ENCODE measurements at places on chromosomes 6 and 20.

- DNase-seq, result peak; percentile 63
Measured at GRCh38 chr6:158752613-158753012, 66.6 kb downstream of the EZR start.

DNA sequence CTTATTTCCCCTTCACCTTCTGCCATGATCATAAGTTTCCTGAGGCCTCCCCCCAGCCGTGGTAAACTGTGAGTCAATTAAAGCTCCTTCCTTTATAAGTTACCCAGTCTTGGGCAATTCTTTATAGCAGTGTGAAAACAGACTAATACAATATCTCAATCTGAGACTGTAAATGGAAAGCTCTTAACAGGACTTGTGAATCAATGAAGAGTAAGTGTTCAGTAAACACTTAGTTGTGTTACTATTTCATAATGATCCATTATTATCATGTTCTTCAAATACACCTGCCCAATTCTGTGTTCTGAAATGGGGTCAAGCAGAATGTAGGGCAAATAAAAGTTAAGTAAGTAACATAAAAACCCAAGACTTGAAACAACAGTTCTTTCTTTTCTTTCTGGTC is 266.2 kb downstream of the TENT5A start:
- no peak for DNase-seq

GRCh38 chr6:161481786-161482516 is 208.1 kb upstream of the AGPAT4 start:
- peak; percentile 92 for DNase-seq

GRCh38 chr6:98885330-98885729 is 51.0 kb downstream of the POU3F2 start:
- DNase-seq, result no peak

GRCh38 chr6:31865205-31866118 is 2.8 kb upstream of the NEU1 start:
- peak; percentile 28 for DNase-seq

DNA sequence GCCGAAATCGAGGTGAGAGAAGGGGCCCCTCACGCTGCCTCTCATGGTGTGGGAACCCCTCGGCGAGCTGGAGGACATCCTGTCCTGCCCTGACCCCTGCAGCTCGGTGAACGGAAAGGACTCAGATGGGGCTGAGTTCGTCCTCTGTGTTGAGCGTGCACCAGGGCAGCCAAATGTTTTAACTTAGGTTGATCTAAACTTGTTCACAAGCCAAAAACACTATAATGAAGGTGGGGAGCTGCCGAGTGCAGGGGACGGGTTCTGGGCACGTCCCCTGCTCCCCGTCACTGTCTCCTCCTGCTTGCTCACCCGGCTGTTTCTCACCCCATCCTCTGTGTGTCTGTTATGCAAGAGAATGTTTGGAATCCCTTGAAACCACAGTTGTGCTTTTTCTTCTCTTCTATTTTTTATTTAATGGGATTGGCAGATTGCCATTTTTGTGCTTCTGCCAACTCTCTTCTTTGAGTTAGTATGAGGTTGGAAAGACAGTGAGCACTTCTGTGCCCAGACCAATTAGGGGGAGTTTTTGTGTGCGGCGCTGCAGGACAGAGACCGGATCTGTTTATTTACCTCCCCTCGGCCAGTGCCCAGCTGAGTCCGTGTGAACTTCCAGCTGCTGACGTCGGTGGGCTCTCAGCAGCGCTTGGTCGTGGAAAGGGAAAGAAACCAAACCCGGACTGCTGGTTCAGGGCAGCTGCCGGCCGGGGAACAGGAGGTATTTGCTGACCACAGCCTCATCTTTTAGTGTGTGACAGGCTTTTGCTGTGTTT is 158.1 kb downstream of the DTNBP1 start:
- DNase-seq, result peak; percentile 100

- no peak for DNase-seq
Measured at GRCh38 chr6:82397962-82398692, 34.5 kb downstream of the TPBG start.

DNA sequence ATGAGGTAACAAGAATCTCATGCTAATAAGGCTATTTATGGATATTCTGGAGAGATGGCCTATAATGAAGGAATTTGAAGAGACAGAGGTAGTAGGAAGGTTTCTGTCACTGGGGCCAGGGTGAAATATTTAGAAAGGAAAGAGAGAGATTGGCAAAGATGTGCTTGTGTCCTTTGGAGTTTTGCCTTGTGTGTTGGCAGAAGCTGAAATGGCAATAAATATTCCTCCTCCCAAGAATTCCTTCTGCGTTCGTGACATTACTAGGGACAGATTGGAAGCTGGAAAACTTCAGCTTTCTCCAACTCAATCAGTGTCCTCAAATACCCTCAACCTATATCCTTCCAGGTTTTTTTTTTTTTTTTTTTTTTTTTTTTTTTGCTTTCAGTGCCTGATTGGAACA is 6.3 kb downstream of the SAMD5 start:
- no peak for DNase-seq

- no peak for DNase-seq
Measured at GRCh38 chr6:31402324-31403282, 792 bp upstream of the MICA start.

- DNase-seq, result no peak
Measured at GRCh38 chr6:166653639-166653941, 26.5 kb upstream of the RPS6KA2 start.

GRCh38 chr6:9632026-9632425 is 782.8 kb downstream of the TFAP2A start:
- DNase-seq, result no peak

DNA sequence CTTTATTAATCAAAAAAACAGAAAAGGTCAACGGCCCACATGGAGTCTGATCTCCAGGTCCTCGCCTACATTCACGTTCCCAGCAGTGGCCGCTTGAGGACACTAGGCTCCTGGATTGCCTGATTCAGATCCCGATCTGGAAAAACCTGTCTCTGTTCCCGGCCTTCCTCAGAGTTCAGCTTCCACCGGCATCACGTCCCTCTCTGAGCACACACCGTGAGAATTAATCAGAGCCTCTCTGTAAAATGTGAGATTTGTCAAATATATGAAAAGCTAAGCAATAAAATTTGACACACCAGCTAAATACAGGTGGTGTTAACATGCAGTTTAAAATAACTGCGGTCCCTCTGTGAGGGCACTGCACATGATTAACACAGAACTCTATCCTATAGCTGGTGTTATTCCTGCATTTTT is 122.8 kb upstream of the COL21A1 start:
- peak; percentile 85 for DNase-seq

- DNase-seq, result peak; percentile 9
Measured at GRCh38 chr6:44122801-44123200, 4.5 kb downstream of the MRPL14 start.

DNA sequence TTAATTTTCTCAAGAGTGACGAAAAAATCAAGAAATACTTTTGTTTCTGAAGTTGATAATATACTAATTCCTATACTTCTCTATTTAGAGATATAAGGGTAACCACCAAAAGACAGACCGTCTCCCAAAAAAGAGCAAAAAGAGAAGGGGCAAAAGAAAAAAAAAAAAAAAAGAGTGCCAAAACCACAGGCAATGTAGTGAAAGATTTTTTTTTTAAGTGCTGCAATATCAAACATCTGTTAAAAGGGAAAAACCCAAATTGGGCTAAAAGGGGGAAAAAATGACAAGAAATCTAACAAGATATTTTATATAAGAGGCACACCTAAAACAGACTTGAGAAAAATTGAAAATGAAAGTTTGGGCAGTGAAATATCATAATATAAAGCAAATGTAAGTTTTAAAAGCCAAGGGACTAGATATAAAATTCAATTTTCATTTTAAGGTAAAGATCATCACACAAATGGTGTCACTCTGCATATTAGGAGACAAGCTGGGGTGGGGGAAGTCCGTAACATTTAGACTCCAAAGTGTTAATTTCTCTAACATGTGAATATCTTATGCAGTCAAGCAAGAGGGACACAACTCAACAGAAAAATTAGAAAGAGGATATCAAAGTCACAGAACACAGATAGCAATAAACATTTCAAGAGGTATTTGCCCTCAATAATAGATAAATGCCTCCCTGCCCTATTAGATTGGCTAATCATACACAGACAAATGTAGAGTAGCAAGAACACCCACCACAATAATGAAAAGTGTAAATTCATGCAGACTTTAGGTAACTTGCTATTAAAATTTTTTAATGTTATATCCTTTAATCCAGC is 9.1 kb downstream of the C6orf52 start:
- no peak for DNase-seq

Measured in SK-MEL-5 (cell line).